ENCODE measurements at places on chromosomes 13 and 19.
A peak's percentile ranks its signal among the peaks of the same experiment; 100 is the strongest.

- no peak for DNase-seq
Observed at GRCh38 chr19:38209152-38209551, 14.9 kb downstream of the DPF1 start.

GRCh38 chr19:40357640-40358039, 9.1 kb downstream of the PLD3 start:
- DNase-seq = peak; percentile 31

DNA sequence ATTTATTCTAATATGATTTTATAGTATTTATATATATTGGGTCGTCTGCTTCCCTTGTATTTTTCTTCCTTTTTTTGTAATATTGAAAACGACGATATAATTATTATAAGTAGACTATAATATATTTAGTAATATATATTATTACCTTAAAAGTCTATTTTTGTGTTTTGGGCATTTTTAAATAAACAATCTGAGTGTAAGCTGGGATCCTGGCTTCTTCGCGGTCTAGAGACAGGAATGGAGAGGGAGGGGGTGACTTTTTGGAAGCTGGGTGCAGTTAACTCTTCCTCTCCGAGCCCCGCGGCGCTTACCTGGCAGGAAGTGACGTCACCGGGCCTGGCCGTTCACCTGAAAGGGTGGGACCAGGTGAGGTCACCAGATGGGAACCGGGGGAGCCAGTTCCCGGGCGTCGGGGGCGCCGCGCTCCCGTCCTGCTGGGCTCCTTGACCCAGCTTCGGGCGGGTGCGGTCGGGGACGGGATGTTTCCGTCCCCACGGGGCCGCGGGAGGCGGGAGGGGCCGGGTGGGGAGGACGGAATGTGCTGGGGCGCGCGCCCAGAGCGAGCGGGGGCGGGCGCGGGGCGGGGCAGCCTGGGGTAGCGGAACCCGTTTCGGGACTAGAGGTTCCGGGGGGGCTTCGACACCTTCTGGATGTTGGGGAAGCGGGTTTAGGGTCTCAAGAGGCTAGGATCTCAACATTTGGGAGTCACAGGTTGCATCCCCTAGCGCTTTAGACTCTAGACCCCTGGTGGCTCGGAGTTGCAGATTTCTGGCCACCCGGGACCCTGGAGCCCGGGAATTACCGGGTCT, 2.8 kb downstream of the ZFP36 start:
- peak; percentile 73 for DNase-seq

GRCh38 chr13:109787135-109787954, 962 bp upstream of the IRS2 start:
- DNase-seq = peak; percentile 67

DNA sequence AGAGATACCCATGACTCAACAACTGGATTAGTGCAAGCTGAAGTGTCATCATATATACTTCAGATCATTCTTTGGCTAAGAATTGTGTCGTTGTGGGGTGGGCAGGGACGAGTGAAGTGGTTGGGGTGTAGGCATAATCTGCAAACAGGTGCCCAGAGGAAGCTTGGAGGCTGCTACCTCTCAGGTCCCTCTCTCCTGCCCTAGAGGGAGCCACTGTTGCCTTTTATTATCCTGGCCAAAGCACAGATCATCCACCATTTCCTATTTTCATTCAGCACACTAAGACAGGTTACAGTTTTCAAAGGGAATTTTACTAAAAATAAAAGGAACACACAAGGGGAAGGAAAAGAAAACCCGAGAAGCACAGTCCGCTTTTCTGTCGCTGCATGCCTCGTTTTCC, 126.6 kb downstream of the HS6ST3 start:
- no peak for DNase-seq

DNA sequence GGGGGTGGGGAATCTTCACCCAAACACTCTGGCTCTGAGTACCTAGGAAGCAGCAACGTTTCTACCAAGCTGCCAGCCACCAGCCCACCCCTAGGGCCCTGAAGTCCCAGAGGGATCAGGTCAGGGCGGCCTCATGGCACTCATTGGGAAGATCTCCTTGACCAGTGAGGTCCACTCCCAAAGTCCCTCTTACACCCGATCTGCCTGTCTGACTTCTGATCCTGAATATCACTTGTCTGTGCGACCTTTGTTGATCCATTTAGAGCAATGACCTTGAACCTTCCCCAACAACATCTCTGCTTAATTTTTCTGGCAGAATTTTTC, 2.1 kb upstream of the GNA15 start:
- no peak for DNase-seq

- no peak for DNase-seq
Observed at GRCh38 chr19:23983406-23983805, 68.7 kb downstream of the ZNF726 start.

DNA sequence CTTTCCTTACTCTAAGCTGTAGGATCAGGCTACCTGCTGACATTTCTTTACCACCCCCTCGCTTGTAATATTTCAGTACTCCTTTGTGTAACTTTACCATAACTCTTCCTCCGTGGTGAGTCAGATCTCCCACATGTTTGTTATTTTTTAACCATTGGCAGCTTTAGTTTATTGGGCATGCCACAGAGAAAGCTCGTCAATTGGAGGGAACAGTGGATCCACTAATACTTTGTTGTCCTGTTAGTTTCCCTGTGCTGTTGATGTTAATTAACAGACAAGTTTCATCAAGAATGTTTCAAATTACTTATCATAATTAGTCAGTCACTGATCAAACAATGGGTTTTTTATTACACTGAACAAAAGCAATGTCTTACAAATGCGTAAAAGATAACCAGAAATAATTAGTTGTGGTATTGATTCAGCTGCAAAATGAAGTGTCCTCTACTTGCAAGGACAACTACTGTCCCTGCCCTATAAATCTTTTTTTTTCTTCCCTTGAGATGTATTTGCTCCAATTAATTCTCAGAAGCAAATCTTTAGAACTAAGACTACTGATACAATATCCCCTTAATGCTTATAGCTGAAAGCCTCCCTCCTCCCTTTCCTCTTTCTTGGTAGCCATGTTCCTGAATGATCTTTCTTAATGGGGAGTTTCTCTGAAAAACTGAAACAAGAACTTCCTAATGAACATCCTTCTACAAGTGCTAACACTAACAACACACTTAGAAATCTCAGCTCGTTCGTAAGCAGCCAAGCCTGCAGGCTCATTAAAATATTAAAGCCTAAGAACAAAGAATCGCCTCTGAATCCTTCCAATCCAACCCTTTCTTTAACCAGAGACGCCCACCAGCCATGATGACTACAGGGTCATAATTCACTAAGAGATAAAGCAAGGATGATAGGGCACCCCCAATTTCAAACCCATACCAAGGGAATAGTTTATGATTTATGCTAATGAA, 22.2 kb downstream of the EFNB2 start:
- peak; percentile 60 for DNase-seq

DNA sequence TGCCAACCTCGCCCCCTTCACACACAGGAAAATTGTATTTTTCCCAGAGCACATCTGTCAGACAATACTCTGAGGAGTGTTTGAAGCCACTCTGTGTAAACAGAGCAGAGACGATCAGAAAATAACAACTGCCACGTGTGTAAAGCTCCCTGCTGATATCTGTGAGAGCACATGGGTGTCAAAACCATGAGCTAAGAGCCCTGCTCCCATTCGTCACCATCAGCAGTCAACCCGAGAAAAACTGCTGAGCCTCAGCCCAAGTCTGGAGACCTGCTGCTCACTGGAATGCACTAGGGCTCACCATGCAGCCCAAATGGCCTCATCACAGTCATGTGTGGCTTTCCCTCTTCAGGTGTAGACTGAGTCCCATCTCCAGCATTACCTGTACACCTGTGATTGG, 304.1 kb downstream of the FGF14 start:
- no peak for DNase-seq

DNA sequence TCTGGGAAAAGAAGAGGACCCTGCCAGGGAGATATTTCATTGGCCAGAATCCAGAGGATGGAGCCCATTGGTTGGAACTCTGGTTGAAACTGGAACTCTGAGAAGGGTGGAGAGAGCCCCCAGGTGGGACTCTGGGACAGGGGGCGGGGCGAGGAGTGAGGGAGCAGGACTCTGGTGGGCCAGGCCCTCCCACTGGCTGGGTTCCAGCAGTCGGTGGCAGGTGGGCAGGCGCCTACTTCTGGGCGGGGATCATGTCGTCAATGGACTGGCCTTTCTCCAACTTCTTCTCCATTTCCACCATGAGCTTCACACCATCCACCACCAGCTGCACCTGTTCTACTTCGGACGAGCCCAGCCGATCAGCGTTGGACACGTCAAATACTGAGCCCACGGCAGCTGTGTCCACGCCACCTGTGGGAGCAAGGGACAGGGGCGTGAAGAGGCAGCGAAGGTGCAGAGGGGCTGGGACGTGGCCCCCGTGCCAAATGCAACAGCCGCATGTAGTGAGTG, 16.1 kb downstream of the CKM start:
- DNase-seq = no peak

DNA sequence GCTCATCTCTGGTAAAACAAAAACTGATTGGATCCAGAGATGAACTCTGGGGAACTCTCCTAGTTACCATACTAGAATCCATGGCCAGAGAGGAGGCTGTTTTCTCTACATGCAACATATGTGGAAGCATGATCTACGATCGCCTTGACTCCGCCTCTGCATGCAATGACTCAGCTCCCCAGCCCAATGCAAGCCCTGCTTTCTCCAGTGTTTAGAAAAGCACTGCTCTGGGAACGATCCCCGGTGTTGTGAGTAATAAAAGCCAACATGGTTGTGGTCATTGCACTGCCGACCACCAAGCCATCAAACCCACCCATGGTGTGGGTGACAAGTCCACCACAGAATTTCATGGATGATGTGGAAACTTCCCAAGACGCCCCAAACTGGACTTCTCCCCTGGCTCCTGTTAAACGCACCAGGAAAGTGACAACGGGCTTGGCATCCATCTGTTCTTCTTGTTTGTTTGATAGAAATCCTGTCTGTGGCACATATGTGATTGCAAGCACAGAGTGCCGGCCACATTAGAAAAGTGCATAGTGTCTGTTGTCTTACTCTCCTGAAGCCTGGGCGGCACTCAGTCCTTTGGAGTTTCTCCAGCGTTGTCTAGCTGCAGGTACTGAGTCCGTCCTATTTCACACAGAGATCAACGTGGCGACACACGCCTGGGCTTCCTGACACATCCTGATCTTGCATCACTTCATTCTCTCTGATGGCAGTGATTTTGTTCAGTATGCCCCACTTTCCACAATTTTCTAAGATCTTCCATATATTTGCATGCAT, 36.4 kb upstream of the VSTM2B start:
- DNase-seq = no peak

DNA sequence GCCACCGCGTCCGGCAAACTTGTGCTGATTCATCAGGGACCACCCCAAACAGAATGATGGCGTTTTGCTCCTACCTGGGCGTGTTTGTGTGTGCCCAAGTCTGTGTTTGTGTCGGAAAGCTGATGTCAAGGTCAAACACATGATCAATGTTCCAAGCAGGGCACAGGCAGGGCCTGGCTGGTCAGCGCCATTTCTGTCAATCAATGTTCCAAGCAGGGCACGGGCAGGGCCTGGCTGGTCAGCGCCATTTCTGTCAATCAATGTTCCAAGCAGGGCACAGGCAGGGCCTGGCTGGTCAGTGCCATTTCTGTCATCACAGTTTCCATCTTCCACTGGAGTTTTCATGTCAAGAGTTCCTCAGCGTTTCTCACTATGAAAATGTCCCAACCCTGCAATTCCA, 14.9 kb upstream of the GRTP1 start:
- no peak for DNase-seq

DNA sequence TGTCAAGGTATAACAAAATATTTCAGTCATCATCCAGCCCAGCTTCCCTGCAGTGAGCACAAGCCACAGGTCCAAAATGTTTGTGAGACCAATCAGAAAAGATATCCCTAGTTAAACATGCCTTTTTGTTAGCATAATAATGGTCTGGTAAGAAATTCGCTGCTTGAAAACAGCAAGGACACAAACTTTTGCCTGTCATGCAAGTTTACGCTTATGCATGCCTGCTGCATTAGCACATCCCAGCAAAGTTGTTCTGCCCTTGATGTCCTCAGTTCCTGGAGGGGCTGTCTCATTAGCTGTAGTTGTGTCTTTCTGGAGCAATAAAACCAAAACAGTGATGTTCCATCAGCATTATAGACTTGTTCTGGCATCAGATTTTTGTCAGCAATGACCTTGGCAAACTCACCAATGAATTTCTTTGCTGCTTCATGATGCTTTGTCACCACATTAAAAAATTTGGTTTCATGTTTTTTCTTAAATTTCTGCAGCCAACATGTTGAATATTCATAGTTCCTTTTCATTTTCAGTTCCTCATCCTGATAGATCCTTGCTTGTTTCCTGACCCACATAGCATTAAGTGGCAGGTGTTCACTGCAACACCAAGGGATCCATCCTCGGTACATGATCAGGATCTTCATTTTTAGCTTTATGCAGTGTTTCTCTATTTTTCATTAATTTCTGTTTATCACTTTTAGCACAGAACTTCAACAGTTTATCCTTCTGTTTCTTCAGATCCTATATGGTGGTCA, 72.0 kb upstream of the GPR183 start:
- DNase-seq = no peak

GRCh38 chr13:91520952-91521351, 122.5 kb downstream of the GPC5 start:
- no peak for DNase-seq

- DNase-seq = no peak
Observed at GRCh38 chr13:84297251-84297650, 415.0 kb upstream of the SLITRK1 start.

DNA sequence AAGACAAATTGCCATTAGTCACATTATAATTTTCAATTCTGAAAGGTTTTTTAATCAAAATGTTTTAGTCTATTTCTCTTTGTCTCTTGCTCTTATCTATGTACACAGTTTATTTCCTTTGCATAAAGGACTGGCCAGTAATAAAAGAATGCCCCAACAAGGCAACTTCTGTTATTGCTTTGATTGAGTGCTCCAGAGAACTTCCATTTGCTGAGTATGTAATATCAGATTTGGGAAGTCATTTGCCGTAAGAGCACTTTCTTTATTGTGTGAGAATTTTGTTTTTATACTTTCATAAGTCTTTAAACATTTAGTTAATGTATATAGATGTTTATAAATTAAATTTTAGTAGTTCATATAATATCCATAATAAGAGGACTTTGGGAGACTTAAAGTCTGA, 1140.4 kb downstream of the PCDH9 start:
- DNase-seq = no peak

DNA sequence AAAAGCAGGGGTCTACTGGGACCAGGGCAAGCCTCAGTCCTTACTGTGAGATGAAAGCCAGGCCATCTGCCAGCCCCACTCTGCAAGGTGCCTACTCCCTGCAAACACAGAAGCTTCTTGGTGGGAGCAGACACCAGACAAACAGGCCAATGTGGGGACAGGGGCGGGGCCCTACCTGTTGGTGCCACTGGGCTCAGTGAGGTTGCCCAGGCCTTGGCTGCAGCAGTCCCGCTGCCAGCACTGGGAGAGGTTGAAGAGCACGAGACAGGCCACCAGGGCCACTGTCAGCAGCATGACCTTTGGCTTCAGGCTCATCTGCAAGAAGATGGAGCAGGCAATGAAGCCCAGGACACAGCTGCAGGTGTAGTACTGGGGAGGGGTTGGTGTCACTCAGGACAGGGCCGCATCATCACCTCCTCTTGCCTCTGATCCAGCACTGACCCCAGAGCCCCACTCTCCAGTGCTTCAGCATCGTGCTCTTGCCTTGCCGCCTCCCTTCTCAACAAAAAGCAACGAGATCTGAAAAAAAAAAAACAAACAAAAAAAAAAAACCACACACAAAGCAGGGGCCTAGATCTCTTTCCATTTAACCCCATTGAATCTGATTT, 72.6 kb downstream of the NBEA start:
- no peak for DNase-seq

GRCh38 chr13:113848020-113848419, 15.9 kb downstream of the GAS6 start:
- DNase-seq = no peak

- DNase-seq = no peak
Observed at GRCh38 chr13:42574435-42575311, 721 bp downstream of the TNFSF11 start.

- DNase-seq = no peak
Observed at GRCh38 chr13:110506859-110507566, 54.5 kb downstream of the RAB20 start.

Data from fibroblast of skin of right biceps (primary cell).